ENCODE measurements at places on chromosomes 4 and X. TPM values are rescaled to one million over a fixed set of nuclear protein-coding genes. Genes with fewer than 3 reads are reported as not detected.

DNA sequence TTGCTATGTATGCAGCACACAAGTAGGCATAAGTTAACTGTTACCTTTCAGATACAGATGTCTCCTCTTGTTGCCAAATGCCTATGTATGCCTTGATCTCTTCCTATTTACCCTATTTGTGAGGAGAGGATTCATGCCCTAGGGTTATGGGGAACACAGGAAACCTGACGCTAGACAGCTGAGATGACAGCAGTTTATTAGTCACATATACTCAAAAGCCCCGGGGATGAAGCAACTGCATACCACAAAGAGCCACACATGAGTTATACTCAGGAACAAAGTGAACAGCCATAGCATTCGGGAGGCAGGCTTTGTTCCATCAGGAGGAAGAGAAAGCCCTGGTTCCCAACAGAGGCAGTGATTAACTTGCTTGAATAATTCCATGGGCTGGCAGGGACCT lies 1011.7 kb upstream of the PCDH7 start:
- peak; percentile 75 for DNase-seq

DNA sequence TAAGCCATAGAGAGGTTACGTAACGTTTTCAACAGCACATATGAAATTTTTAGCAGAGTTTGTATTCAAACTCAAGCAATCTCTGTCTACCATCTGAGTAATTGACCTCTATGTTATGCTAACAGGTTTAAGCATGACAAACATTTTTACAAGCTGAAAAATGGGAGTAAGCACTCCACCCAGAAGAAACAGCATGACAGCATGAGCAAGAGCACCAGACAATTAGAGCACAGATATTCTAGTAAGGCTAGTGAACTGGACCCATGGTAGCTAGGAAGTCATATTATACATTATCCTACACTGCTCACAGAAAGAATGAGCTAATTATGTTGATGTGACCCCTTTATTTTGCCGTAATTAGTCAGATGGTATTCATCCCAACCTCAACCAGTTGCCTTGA lies 200.5 kb downstream of the PABPC4L start:
- DNase-seq: no peak

Gene OCIAD1
- 118 TPM for total RNA-seq

DNA sequence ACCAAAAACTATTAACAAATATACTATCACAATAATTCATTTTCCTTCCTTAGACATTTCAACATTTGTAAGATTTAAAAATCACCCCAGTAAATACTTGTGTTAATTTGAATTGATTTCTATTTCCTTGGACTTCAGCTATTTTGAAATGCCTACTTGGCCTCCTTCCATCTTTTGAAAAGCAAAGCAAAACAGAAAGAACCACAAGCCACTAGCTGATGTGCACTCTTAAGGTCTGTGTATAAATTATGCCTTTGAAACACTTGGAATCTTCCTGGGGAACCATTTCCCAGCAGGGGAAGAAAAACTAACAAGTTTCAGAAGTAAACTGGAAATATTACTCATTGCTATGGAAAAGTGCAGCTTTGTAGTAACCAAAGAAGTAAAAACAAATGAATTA lies 139.8 kb downstream of the CLCN4 start:
- no peak for DNase-seq

Gene FRMD7
- not detected for total RNA-seq

- no peak for DNase-seq
These were observed 149.3 kb upstream of the EOLA2 start for GRCh38 chrX:150087612-150088011.

DNA sequence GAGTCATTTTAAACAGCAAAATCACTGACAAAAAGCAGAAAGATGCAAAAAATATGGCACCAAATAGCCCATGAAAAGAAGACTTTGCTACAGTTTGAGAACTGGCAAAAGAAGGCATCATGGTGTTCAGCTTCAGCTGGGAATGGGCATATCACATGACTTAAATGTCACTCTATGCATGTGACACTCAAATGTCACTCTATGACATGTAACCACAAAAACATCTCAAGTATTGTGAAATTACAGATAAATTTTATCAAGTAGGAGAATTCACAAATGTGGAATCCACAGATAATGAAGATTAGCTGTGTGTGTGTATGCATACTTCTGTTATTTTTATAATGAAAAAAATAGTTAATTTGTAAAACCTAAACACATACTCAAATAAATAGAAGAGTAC lies 81.9 kb downstream of the ATP10D start:
- DNase-seq: no peak

GRCh38 chrX:115560978-115561604 lies at the start of gene PLS3:
Gene PLS3 (plus strand): TSS chrX:115561174. CDS start chrX:115610251, 49,077 bp downstream.
- DNase-seq: peak; percentile 87

DNA sequence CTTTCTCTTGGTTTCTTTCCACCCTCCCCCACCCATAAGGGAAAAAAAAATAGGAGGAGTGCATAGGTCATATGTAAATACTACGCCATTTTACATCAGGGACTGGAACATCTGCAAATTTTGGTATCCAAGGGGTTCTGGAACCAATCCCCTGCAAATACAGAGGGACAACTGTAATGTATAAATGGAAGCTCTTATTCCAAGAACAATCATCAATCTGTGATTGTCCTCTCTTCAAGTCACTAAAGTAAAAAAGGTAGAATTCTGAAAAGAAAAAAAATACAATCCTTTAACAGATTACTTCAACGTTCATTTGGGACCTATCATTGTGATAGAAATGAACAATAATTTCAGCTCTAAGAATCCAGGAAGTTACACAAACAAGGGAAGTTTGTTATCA lies 13.6 kb downstream of the PPA2 start:
- DNase-seq: no peak

Gene GALNTL6
- total RNA-seq: not detected

DNA sequence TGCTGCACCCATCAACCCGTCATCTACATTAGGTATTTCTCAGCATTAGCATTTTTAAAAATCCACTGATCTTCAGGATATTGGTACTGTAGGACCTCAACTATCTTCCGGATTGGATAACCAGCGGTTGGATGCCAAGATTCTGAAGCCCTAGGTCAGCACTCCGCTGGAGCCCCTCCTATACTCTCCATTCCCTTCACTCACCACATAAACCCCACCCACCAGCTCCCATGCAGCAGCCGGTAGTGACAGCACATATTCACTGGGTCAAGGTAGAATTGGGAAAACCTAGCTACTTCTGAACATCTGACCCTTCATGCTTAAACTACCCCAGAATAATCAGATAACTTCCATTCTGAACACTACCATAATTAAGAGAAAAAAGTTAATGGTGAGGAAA lies 134.9 kb downstream of the CORIN start:
- DNase-seq: no peak

- no peak for DNase-seq
These were observed 1.2 kb downstream of the GEMIN8 start for GRCh38 chrX:14028473-14028872.

- no peak for DNase-seq
These were observed 154.4 kb downstream of the EFHC2 start for GRCh38 chrX:44189116-44189515.

- no peak for DNase-seq
These were observed 6.9 kb upstream of the RAP2C start for GRCh38 chrX:132226169-132226568.

- peak; percentile 34 for DNase-seq
These were observed 126.6 kb downstream of the PPP4R3C start for GRCh38 chrX:27336466-27337091.

DNA sequence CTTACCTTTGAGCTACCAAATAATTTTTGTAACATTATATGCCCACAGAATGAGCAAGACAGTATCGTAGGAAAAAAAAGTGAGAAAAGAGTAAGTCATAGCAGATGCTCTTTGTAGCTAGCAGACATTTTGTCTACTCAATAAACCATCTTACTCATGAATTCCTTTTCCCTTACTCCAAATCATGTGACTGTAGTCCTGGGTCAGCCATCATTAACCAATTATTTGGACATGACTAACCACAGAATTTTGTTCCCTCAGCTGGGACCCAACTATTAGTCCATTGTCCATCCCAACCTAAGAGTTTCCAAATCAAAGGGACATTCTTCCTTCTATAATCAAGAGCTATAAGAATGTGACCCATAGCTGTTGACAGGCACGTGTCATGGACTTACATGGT lies 11.4 kb downstream of the UBE2D3 start:
- peak; percentile 89 for DNase-seq

DNA sequence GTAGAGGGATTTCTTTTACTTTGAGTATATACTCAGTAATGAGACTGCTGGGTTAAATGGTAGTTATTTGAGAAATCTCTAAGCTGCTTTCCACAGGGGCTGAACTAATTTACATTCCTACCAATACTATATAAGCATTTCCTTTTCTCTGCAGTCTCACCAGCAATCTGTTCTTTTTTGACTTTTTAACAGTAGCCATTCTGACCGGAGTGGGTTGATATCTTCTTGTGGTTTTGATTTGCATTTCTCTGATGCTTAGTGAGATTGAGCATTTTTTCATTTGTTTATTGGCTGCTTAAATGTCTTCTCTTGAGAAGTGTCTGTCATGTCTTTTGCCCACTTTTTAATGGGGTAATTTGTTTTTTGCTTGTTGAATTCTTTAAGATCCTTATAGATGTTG lies 43.3 kb downstream of the SPCS3 start:
- no peak for DNase-seq

DNA sequence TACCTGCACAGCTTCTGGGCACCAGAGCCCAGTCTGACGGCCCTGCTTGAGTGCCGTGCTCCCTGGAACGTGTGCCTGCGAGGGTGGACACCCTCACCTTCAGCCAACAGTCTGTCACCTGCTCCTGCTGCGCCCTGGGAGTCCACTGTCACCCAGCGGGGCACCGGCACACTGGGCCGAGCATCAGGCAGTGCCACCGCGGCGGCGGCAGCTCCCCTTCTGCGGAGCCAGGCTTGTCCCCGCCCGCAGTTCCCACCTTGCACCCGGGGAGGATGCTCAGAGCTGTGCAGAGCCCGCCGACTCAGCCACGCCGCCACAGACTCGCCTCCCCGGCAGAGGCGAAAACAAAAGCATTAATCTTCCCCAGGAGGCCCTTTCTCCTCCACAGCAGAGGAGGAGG lies 86.8 kb downstream of the ABLIM2 start:
- no peak for DNase-seq

Gene ERCC6L
- 10.1 TPM for total RNA-seq

Gene POLN
- total RNA-seq: 2.9 TPM

GRCh38 chr4:157045507-157046127 lies 30.3 kb upstream of the GLRB start:
- DNase-seq: peak; percentile 67

GRCh38 chr4:57989430-57989829 lies 879.2 kb upstream of the IGFBP7 start:
- no peak for DNase-seq

Gene DMRTC1
- not detected for total RNA-seq

DNA sequence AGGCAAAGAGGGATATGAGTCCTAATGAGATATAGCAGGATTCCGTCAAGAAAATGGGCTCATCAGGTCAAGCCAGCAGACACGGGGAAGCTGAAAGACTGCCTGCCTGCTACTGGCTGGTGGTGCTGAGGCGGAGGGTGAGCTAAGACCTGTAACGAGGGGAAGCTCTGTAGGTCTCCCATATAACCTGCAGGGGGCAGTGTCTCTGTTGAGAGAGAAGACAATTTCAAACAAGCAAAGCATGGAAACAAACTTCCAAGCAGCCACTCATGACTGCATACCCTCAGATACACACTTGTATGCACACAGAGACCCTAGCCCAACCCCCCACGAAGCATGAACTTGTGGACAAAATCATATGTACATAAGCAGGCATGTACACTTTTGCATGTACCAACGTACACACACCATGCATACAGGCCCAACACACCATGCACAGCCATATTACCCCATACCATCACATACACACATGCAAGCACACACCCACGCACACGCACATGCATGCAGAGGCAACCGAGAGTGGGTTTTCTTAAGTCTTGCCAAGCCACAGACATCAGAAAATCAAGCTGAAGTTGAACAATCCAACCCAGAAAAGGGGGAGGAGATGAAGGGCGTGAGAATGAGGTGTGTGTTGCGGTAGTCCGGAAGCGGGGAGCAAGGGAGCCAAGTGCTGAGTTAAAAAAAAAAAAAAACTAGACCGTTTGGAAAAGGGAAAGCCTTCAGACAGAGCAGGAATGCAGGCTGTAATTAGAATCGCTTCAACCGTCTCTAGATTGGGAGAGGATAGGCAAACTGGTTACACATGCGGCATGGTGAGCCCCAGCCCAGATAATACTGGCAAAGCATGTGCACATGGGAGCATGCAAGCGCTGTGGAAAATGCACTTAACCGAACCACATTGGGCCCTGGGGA lies 71.0 kb downstream of the PJA1 start:
- peak; percentile 46 for DNase-seq

Gene MAGEC1
- total RNA-seq: not detected

DNA sequence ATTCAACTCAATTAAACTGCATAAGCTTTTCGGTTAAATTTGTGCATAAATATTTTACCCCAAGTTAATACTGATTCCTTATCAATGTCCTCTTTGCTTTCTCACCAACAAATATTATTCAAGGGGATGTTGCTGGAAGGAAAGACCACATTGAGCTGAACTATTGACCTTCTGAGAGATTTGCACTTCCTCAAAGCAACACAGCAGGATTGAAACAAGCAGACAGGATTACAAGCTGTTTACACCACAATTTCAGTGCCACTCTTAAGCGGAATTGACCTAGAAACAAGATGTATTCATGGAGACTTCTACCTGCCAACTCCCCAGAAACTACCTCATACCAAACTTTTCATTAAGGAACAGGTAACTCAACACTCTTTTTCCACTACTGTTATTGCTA lies 96.5 kb upstream of the DUSP21 start:
- DNase-seq: no peak

DNA sequence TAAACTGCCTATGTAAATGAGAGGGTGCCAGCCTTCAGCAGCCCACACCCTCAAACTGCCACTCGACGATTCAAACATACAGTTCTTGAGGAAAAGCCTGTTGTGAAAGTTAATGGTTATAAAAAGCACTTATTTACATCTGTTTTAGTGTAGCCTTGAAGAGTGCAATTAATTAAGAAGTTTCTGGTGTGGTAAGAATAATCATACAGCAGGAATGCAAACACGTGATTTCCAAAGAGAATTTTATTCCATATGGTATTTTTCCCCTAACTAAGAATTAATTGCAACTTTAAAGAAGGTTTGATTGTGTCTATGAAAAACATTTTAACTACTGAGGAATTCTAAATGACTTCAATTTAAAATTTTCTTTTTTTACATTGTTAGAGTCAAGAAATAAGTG lies 176.3 kb upstream of the PITX2 start:
- no peak for DNase-seq

Data from HT1080 (cell line).